ENCODE measurements at places on chromosomes 5 and 9.

- no peak for DNase-seq
Observed at GRCh38 chr5:58967597-58968281, 384.9 kb downstream of the RAB3C start.

GRCh38 chr5:117143406-117143805 is 568.8 kb upstream of the SEMA6A start:
- DNase-seq: no peak

DNA sequence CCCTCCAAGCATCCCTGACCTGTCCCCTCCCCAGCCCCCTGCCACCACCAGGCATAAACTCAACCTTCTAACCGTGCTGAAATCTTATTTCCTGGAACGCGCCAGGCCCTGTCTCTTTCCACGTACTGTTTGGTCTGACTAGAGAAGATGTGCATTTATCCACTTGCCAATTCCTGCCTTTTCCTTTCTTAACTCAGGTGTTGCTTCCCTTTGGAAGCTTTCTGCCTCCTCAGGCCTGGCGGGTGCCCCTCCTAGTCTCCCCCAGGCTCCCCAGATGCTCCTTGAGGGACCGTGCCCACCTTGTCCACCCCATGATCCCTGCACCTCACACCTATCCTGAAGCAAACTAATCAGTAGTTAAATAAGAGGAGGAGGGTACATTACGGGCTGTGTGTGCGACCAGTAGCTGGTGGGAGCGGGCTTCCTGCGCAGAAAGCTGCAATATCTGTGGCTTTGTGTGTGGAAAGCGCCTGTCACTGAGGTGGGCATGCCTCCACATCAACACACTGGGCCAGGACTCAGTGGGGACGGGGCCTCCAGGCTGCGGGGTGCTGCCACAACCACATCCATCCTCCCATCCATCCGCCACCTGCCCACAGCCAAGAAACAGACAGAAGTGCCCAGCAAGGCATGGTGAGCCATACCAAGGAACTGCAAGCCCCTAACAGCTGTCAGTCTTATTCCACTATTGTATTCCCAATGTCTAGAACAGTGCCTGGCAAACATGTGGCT is 73.5 kb downstream of the COL23A1 start:
- DNase-seq: no peak

DNA sequence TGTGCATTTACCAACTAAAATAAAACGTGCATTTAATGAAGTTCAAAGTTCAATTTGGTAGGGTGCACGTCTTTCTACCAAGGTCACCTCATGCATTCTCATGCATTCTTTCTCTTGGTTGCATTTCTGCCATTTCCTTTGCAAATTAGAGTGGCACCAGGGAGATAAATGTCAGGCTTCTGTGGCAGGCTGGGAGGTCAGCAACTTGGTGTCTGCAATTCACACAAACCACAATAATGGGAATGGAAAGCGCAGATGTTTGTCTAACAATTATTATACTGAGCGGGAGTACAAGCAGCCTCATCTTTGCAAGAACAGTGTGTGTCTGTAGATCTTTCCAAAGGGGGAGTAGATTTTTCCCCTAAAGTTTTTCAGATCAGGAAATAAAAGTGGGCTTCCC is 411.7 kb downstream of the DMRT2 start:
- DNase-seq: no peak

GRCh38 chr5:53430618-53431252 is 49.7 kb upstream of the FST start:
- no peak for DNase-seq

DNA sequence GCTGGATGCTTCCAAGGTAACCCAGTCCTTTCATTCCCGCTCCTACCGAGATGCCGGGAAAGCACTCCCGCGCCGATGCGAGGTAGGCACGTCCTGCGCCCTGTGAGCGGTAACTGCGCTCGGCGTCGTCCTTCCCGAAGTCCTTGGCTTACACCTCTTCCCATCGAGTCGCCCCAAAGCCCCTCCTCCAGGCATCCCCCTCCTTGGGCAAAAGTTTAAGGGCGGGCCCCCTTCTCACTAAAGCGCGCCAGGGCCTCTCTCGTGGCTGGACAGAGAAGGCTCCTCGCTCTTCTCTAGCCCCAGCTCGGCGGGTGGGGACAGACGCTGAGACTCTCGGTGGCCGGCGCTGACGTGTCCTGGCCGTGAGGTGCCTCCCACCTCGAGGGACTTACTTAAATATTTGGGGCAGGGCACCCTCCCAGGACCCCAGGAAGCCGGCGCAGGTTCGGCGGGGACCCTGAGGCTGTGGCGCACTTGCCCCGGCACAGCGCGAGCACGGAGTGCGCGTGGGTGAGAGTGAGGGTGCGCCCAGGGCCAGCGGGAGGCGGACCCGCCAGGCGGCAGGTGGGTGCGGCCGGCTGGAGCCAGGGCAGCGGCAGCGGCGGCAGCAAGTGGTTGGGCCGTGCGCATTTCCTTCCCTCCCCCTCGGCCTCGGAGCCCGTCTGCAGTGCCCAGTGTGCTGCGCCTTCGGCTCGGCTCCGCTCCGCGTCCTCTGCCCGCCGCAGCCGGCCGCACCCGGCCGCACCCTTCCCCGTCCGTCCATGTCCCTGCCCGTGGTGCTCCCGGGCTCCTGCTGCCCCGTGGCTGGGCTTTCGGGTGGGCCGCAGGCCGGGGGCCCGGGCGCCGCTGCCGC is at the start of gene ENTREP1:
TSS of gene ENTREP1 (plus strand) at position 667 of the 853 bp plus-strand sequence. CDS start at position 762, 95 bp downstream.
- DNase-seq: no peak

DNA sequence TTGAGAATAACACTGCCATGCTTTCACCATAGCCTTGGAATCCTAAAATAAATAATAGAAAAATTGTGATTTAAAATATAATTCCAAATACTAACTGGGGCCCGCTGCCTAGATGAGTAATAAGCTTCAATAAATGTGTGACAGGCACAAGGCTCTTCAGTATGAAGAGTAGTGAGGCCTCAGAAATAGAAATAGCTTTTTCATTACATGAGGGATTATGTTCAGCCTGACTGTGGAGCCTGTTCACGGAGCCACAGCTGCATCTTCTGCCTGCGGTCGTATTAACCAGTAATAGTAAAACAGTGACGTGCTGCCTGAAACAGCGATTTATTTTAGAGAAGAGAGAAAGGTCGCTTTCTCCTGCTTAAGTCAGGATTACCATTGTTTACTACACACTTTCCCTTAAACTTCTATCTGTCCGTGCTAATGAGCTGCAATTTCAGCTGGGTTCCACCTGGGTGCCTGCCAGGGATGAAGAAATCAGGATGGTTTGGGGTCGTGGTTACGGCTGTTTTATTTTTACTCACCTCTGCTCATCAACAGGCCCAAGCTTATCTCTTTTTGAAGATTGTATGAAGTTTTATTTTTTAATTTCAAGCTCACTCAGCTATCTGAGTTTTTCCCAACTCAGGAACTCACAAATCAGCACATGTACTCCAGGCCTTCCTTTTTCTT is 284.9 kb upstream of the WWC1 start:
- DNase-seq: no peak

All from stimulated activated CD4-positive, alpha-beta T cell treated with anti-CD3 and anti-CD28 coated beads, Interleukin-15, amount 100 ng/mL, for 48 hours (primary cell).